Fibroblast of lung (primary cell): ENCODE measurements at places on chromosomes 12 and 14.

DNA sequence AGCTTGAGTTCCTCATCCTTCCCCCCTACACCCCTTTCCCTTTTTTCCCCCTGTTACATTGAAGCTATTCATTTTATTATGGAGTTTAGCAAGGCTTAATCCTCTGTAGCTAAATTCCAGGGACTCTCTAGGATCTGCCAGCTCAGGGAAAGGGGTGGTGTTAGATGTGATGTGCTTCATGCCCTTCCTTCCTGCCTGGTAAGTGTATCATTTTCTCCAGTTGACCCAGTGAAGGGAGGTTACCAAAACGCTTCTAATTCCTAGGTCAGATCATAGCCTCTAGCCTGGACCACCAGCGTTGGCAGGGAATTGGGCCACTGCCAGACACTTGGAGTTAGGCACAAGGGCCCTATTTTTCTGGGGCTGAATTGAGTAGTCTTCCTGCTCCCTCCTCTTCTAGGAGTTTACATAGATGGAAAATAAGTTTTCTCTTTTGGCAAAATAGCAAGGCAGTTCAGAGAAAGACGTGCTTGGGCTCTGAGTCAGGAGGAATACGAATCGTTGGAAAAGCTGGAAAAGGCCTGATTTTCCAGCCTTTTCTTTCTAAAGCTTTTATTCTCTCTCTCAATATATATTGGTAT is 88.3 kb downstream of the NPAS3 start:
- peak; percentile 15 for DNase-seq

DNA sequence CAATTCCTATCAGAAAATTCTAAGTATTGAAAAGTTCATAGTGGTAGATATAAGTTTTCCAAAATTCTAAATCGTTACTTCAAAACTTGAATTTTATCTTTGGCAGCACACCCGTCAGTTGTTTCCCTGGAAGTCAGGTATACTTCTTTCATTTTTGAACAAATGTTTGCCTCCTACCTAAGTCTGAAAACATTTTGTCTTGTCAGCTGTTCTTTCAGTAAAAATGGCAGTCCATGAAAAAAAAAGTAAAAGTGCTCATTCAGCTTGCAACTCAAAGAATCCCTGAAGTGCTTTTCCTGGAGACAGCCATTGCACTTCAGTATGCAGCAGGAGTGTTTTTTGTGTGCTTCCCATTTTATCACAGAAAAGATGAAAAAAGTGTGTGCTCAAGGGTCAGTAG is 130.1 kb upstream of the NEDD1 start:
- no peak for DNase-seq

GRCh38 chr14:88245321-88245720 is 77.7 kb downstream of the KCNK10 start:
- no peak for DNase-seq

DNA sequence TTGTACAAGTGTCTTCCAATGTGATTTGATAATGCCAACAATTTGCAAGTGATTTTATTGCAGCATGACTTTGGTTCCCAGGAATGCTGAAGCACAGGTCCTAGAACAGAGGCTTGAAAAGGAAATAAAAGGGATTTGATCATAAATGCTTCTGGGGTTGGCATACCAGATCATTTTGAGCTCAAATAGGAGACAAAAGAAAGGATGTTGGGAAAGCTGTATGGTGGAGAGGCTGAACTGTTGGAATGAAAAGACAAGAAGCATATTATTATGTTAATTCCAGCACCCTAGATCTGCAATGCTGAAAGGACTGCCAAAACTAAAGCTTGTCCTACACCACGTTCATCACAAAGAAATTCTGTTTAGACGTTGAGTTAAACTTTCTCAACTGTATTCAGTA is 143.1 kb downstream of the BICD1 start:
- peak; percentile 17 for DNase-seq

GRCh38 chr12:80504389-80505163 is 60.5 kb downstream of the PTPRQ start:
- DNase-seq: no peak

DNA sequence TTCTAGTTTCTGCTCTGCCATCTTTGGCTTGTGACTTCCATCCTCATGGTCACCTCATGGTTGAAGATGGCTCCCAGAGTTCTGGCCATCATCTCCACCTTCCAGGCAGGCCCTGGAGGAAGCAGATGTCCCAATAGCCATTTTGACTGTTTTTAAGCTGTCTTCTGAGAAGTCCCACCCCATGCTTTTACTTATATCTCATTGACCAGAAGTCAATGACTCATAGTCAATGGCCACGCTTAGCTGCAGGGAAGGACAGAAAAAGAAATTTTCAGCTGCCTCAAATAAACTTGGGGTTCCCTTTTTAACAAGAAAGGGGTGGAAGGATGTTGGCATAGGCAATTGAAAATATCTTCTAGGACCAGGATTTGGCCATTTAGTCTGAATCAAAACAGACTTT is 168.1 kb downstream of the AACS start:
- no peak for DNase-seq

DNA sequence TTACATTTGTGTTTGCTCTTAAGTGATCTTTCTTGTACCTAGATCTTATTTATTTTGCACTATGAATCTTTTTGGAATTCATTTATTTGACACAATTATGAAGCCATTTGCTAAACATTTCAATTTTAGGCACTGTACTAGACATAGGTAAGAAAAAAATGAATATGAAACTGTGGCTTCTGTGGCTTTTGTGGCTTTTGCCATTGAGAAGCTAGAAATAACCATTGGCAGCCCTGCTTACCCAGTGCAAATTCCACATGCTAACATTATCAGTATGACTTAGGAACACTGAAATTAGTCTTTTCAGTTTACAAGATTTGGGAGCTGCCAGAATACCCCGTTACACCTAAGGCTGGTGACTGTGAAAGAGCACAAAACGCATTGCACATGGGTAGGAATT is 60.1 kb downstream of the FSCB start:
- DNase-seq: no peak

- no peak for DNase-seq
Measured at GRCh38 chr12:11755302-11755930, 105.9 kb downstream of the ETV6 start.

- DNase-seq: peak; percentile 46
Measured at GRCh38 chr12:104626069-104626837, 169.5 kb downstream of the CHST11 start.

GRCh38 chr12:65879878-65880277 is 55.6 kb downstream of the HMGA2 start:
- peak; percentile 95 for DNase-seq

- no peak for DNase-seq
Measured at GRCh38 chr12:101490286-101490920, 15.3 kb downstream of the SPIC start.

- DNase-seq: no peak
Measured at GRCh38 chr14:36767603-36768281, 106.1 kb downstream of the PAX9 start.

DNA sequence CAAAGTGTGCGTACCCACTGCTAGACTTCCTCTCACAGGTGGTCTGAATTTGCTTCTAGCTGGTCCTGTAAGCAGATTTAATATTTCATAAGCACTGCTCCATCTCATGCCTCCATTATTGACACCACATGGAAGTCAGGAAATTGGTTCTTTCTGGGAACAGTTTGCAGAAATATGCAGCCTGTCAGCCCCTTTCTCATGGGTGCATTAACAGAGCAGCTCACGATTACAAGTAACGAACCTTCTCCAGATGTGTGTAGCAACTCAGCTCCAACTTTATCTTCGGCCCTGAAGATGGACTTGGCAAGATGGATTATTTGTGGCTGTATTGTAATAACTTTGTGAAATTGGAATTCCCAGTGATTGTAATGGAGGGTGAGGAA is 214.5 kb upstream of the DDHD1 start:
- DNase-seq: peak; percentile 85

- DNase-seq: no peak
Measured at GRCh38 chr12:56724701-56724971, 463 bp downstream of the NACA start.

DNA sequence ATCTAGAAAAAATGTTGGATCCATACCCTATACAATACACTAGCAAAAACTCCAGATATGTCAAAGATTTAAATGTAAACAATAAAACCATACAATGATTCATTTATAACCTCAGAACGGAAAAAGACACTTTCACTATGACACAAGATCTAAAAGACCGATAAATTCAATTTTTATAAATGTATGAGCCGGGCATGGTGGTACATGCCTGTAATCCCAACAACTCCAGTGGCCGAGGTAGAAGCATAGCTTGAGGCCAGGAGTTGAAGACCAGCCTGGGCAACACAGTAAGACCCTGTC is 2.5 kb upstream of the SOS2 start:
- DNase-seq: no peak

GRCh38 chr12:107662484-107662883 is 23.1 kb upstream of the PWP1 start:
- no peak for DNase-seq

DNA sequence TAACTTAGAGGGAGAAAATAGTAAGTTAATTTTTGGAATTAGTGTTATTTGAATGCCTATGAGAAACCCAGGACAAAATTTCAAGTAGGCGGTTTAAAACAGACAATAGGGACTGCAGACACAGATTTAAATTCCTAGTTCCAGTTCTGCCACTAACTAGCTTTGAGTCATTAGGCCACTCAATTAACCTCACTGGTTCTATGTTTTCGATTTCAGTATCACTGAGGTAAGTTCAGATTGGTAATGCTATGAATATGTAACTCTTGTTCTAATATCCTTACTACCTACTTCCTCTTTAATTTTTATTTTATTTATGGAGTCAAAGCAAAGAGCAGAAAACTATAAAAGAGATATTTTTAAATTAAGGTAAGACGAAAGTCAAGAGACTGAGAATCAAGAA is 52.6 kb downstream of the GALC start:
- DNase-seq: no peak

GRCh38 chr12:48744251-48745008 is 27.9 kb upstream of the CCNT1 start:
- no peak for DNase-seq

DNA sequence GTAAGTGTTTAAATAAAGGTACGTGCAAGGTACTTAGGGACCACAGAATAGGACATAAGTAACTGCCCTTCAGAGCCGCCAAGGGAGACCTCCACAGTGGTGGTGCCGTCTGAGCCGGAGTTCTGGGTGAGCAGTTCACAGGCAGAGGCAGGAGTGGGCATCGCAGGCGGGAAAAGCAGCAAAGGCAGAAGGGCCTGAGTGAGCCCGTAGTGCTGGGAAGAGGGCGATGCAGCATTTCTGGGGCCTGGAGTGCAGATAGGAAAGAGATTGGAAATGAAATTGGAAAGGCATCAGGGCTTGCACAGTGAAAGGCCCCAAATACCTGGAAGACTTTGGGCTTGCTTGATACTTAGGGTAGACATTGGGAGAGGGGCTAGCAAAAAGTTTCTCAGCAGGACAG is 32.9 kb downstream of the EVL start:
- DNase-seq: no peak

- DNase-seq: peak; percentile 64
Measured at GRCh38 chr14:104968153-104968527, 10.0 kb downstream of the AHNAK2 start.

DNA sequence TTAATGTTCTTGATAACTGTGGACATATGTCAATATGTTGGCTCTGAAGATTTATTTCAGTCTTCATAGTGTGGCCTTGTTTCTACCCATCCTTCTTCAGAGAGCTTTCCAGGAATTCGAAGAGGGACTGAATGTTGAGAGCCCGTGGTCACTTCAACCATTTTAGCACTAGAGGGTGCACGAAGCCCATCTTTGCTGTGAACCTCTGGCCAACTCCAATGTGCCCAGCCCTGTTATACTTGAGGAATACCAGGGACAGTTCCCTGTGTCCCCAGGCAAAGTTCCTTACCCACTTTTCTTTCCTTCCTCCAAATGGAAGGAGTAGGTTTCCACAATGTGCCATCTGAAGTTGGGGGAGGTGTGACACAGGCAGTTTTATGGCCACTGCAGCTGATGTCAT is 603.5 kb downstream of the RPL10L start:
- peak; percentile 17 for DNase-seq

DNA sequence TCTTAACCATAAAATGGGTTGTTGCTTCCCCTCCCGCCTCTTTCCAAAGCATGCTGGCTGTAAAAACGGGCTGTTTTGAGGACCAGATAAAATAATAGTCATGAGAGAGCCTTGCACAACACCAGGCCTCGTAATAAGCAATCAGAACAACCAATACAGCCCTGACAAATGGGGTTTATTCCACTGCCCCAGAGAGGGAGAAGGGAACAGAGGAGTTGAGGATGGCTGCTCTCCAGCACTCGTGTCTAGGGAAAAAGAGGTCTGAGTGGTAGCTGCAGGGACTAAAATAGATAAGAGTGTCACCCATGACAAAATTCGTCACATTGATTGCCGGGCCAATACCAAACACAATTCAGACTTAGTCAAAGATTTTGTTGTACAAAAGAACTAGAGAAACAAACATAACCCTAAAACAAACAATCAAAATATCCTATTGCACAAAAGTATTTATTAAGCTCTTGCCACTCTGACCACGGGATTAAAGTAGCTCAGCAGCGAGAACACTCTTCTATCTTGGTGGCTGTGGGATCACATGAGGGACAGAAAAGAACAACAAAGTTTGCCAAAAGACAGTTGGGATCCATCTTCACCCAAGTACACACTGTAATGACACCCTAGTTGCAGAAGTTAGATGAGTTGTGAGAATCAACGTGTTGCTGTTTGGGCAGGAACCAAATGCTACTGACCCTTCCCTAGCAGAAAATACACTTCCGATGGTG is 188.0 kb downstream of the FOXN3 start:
- DNase-seq: peak; percentile 42

DNA sequence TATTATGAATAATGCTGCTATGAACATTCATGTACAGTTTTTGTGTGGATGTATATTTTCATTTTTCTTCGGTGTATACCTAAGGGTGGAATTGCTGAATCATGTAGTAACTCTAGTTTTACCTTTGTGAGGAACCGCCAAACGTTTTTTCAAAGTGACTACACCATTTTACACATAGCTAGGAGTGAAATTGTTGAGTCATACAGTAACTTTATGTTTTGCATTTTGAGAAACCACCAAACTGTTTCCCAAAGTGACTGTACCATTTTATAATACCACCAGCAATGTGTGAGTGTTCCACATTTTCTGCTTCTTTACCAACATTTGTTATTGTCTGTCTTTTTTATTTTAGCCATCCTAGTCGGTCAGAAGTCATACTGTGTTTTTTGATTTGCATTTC is 3.1 kb upstream of the TPH2 start:
- no peak for DNase-seq

DNA sequence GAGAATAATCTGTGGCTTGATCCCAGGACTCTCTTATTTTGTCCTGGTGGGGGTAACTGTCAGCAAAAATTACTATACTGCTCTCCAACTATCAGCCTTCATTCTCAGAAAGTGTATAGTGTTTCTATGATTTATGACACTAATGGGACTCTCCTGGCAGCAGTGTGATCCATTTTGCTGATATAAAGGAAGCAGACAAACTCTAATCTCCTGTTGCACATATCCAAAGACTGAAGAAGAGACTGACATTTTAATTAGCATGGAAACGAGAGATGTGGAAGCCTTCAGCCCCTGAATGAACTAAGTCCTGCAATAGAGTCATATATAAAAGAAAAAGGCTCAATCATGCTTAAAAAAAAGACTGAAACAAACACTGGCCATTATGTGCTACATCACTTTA is 127.8 kb upstream of the SSTR1 start:
- no peak for DNase-seq

GRCh38 chr14:72688990-72689671 is 204.8 kb downstream of the DPF3 start:
- no peak for DNase-seq

- no peak for DNase-seq
Measured at GRCh38 chr12:5568325-5568981, 136.5 kb downstream of the NTF3 start.

GRCh38 chr14:89294060-89294459 is 123.0 kb downstream of the FOXN3 start:
- no peak for DNase-seq
